ENCODE measurements at places on chromosomes 1 and 21. TPM values are rescaled to one million over a fixed set of nuclear protein-coding genes. Genes with fewer than 3 reads are reported as not detected.

PIK3R3 gene
- not detected for polyA plus RNA-seq

DNA sequence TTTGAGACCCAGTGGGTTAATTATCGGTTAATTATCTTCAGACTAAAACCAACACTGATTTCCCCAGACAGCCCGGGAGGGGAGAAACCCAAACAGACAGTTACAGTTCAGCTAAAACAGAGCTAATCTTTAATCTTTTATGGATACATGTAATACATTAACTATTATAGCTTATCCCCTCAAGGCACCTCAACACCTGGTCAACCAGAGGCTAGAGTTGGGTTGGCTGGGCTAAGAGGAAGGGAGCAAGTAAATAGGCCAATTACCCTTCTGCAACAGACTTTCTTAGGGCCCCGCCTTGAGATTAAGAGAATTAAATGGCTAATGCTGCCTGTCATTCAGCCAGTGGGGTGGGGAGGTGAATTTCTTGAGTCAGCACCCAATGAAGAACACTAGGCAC lies 6.6 kb upstream of the MED18 start:
- no peak for DNase-seq
- no peaks in the 10 kb centered on the region for H3K36me3 ChIP-seq

C4BPB gene
- 0.60 TPM for polyA plus RNA-seq

DNA sequence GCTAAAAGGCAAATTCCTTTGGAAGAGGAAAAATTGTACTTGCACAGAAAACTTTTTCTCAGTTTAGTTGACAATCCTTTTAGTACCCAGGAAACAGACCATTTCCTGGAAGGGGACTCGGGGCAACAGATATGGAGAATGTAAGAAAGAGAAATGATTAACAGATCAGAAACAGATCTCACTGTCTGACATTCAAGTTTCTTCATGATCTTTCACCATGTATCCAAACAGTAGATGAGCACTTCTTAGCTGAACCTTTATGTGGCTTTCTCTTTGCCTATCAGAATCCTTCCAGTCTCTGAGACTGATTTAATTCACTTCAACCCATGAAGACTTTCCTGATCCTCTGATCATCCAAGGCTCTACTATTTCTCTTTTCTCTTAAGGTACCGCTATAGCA lies 2.7 kb downstream of the TTLL7 start:
- no peak overlapping the region for H3K4me3 ChIP-seq
- H3K4me1 ChIP-seq, result peaks cover 6% of the 10 kb centered on the region
- no peaks in the 10 kb centered on the region for H3K36me3 ChIP-seq
- DNase-seq, result no peak

- H3K27ac ChIP-seq, result no peak overlapping the region
- no peaks in the 10 kb centered on the region for H3K27me3 ChIP-seq
- peaks cover 8% of the 10 kb centered on the region for H3K4me1 ChIP-seq
- no peak overlapping the region for H3K4me3 ChIP-seq
Measured at GRCh38 chr1:10078494-10078893, 45.7 kb downstream of the UBE4B start.

TTC34 gene
- 0.28 TPM for polyA plus RNA-seq

LRRC38 gene
- polyA plus RNA-seq, result not detected

DNA sequence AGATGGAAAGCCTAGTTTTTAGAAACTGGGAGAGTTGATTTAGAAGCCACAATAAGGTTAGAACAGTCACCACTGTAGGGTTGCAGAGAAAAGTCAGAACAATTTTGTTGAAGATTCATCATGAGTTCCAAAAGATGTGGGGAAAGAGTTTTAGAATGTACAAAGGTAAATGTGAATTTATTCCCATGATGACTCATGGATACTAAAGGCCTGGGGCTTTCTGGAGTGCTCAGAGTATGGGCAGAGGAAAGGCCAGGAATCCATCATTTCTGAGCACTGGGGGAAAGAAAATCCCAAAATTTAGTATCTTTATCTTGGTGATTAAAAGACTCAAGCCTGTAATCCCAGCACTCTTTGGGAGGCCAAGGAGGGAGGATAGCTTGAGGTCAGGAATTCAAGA lies 17.8 kb downstream of the YBX1 start:
- DNase-seq, result no peak
- no peaks in the 10 kb centered on the region for H3K4me1 ChIP-seq
- no peaks in the 10 kb centered on the region for H3K27me3 ChIP-seq
- peaks cover 95% of the 10 kb centered on the region for H3K36me3 ChIP-seq
- no peak overlapping the region for H3K4me3 ChIP-seq

DNA sequence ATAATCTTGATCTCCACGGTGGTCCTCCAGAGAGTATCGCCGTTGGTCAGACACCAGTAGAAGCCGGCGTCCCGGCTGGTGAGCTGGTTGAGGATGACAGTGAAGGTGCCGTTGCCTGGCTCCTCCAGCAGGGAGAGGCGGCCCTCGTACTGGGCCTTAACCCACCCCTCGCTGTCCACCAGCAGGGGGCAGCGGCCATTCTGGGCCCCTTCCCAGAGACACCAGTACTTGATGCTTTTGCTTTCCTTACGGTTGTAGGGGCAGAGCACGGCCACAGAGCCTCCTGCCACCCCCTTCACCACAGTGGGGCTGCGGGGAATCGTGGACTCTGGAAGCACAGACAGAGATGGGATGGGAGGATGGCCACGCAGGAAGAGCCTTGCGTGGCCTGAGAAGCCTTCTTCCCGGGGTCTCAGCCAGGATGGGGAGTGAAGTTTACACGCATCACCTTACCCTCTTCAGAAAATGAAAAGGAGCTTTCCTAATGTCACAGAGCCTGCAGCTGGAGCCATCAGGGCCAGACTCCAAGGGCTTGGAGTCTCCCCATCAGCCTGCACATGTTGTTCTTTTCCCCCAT lies 10.7 kb downstream of the PIGR start:
- H3K36me3 ChIP-seq, result no peaks in the 10 kb centered on the region
- DNase-seq, result peak; percentile 28
- H3K27ac ChIP-seq, result no peak overlapping the region
- H3K27me3 ChIP-seq, result no peaks in the 10 kb centered on the region
- H3K4me1 ChIP-seq, result peaks cover 12% of the 10 kb centered on the region

- no peaks in the 10 kb centered on the region for H3K27me3 ChIP-seq
- no peak overlapping the region for H3K4me3 ChIP-seq
- peaks cover 27% of the 10 kb centered on the region for H3K36me3 ChIP-seq
- no peak overlapping the region for H3K27ac ChIP-seq
- H3K4me1 ChIP-seq, result no peaks in the 10 kb centered on the region
Measured at GRCh38 chr1:230243583-230244353, 176.7 kb downstream of the GALNT2 start.

TEDDM1 gene
- polyA plus RNA-seq, result 0.07 TPM

- no peaks in the 10 kb centered on the region for H3K36me3 ChIP-seq
- DNase-seq, result peak; percentile 39
- no peaks in the 10 kb centered on the region for H3K27me3 ChIP-seq
- no peak overlapping the region for H3K4me3 ChIP-seq
Measured at GRCh38 chr1:36516372-36517010, 33.8 kb upstream of the CSF3R start.

DNA sequence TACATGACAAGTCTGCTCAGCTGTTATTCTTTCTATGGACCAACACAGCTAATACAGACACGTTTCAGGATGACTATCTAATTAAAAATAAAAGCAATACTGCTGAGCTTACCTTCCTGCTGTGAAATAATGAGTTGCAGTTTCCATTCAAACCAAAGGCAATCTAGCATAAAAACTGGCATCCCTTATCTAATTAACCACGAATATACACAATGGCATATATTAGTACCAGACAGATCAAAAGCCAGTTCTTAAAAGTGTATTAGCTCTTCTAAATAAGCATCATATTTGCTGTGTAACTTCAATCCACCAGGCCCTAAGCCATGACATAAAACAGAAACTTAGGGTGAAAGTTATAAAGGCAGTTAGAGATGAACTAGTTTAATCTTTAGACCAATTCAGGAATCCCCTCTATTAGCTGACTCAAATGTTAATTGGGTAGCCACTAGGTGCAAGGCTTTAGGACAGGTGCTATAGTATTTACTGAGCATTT lies 20.6 kb downstream of the TESK2 start:
- no peaks in the 10 kb centered on the region for H3K4me1 ChIP-seq
- H3K27ac ChIP-seq, result no peak overlapping the region
- H3K36me3 ChIP-seq, result no peaks in the 10 kb centered on the region
- no peak overlapping the region for H3K4me3 ChIP-seq
- DNase-seq, result no peak
- no peaks in the 10 kb centered on the region for H3K27me3 ChIP-seq

OR2T35 gene
- polyA plus RNA-seq, result not detected

DNA sequence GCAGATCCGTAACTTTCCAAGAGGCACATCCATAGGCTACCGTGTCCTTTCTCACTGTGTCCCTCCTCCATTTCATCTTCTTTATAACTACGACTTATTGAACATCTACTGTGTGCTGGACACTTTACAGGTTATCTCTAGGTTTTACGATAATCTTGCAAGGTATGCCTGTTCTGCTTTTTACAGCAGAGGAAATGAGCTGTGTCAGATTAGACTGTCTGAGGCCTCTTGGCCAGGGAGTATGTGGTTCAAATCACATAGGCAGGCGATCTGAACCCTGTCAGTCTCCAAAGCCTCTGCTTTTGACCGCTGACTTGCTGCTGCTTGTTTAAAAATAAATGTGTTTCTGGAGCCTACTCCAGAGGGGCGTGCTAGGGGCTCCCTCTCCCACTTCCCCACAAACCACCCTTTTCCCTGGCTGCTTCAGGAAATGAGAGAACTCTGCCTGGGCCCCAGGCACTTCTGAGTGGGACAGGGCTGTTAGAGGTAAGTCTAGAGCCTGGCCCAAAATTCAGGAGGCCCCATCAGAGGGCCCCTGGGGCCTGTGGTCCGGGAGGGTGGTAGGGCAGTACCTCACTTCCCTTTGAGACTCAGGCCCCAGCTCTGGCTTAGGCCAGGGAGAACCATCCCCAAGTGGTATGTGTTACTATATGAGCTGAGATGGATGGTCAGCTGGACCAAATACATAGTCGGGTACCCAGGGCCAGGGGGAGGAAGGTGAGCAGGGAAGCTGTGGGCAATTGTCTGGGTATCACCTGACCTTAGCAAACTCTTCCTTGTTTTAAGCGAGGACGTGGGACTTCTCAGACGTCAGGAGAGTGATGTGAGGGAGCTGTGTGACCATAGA lies 4.4 kb downstream of the PSEN2 start:
- H3K27ac ChIP-seq, result no peak overlapping the region
- no peaks in the 10 kb centered on the region for H3K36me3 ChIP-seq
- no peak overlapping the region for H3K4me3 ChIP-seq
- no peaks in the 10 kb centered on the region for H3K27me3 ChIP-seq
- no peak for DNase-seq
- H3K4me1 ChIP-seq, result peaks cover 3% of the 10 kb centered on the region

- no peak overlapping the region for H3K4me3 ChIP-seq
- H3K4me1 ChIP-seq, result no peaks in the 10 kb centered on the region
- no peak for DNase-seq
- H3K27ac ChIP-seq, result no peak overlapping the region
Measured at GRCh38 chr1:229086091-229086490, 184.8 kb upstream of the RAB4A start.

MROH7 gene
- not detected for polyA plus RNA-seq

DNA sequence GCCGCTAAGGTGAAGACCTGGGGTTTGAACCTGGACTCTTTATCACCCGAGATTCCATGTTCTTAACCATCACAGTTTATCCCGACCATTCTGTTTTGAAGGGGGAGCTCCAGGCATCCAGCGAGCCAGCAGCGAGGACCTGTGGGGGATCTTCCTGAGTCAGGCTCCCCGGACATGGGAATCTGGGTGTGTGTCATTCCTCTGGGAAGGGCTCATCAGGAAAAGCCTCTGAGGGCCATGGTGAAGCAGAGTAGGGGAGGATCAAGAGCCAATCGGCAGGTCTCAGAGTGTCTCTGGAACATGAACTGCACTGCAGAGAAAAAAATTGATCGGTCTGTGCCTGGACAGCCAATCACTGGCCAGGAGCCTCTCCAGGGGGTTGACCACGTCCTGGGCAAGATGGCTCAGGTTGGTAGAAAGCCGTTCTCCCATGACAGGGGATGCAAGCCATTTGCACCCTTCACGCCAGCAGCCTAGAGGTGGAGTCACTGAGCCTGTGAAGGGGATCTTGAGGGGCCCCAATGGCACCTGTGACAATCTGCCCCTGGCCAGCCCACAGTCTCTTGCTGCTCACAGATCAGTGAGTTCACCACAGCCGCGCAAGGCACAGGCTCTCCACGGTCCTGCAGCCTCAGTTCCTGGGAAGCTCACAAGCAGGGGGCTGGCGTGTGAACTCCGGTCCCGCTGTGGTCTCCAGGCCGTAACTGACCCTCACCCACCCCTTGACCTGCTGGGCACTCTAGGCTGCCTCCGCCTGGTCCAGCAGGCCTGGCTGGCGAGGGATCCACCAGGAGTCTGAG lies 20.4 kb upstream of the ACTRT2 start:
- H3K27ac ChIP-seq, result no peak overlapping the region
- no peaks in the 10 kb centered on the region for H3K4me1 ChIP-seq
- no peak for DNase-seq

DLGAP3 gene
- not detected for polyA plus RNA-seq

DNA sequence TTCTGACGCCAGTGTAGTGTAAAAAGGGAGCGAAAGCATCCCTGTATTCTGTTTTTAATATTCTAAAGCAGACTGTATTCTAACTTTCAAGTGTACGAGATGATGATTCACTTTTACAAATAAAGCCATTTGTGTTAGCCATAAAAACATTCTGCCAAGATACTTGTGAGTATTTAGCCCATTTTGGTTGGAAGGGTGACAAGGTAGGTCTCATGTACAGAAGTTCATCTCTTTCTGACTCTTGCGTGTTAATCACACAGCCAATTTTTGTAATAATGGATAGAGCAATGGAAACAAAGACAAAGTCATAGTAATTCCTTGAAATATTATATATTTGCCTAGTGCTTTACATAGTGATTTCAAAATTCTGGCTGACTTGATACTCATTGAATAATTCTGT lies 125.3 kb upstream of the GREM2 start:
- H3K4me1 ChIP-seq, result no peaks in the 10 kb centered on the region

DNA sequence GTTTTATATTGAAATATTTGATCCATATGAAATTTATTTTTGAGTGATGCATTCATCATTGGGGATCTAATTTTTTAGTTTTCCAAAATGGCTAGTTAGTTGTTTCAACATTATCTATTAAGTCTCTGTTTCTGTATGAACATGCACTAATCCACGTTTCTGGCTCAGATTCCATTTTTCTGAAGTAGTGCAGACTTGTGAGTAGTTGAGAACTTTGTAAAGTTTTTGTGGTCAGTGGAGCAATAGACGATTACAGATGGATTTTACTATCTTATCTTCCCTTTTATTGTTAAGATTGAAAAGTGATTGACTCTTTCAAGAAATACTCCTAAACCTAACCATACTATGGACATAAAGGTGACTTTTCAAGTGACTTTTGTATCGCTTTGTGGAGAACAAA lies 16.7 kb downstream of the SOAT1 start:
- no peak overlapping the region for H3K4me3 ChIP-seq
- no peak overlapping the region for H3K27ac ChIP-seq
- DNase-seq, result no peak
- H3K36me3 ChIP-seq, result no peaks in the 10 kb centered on the region
- no peaks in the 10 kb centered on the region for H3K27me3 ChIP-seq

GRIK1 gene
- not detected for polyA plus RNA-seq

All from naive thymus-derived CD4-positive, alpha-beta T cell (primary cell).